ENCODE measurements at places on chromosomes 16 and 17.
A peak's percentile ranks its signal among the peaks of the same experiment; 100 is the strongest.

GRCh38 chr16:48101069-48101674, 54.6 kb downstream of the ABCC12 start:
- no peak for DNase-seq

GRCh38 chr16:82201351-82201750, 31.3 kb upstream of the MPHOSPH6 start:
- no peak for DNase-seq

DNA sequence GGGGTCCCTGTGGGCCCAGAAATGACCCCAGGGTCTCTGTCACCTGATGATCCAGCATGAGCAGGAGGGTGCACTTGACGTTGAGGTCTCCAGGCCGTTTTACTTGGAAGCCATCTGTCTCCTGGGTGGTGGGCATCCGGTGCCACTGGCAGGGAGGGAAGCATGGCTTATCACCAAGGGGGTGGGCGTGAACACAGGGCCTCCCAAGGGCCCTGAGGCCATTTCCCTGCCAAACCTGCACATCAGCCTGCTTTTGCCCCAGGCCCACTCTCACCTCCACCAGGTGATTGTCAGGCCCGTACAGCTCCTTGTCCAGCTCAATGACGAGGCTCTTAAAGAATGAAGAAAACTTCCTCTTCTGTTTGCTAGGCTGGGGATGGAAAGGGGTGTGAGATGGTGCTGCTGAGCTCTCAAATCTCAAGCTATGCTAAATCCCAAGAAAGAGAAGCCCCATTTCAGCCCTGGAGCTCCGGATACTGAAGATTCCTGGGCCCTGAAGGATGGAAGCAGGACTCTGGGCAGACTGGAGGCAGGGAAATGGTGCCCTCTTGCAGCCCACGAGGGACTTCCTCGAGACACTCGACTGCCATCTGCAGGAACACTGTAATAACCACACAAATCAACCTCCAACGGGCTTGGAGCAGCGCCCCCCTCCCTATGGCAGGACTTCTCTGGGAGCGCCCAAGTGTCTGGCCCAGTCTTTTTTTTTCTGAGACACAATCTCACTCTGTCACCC, 7.1 kb upstream of the FTSJ3 start:
- peak; percentile 48 for DNase-seq

- no peak for DNase-seq
These were observed 594 bp upstream of the CARHSP1 start for GRCh38 chr16:8869212-8869987.

DNA sequence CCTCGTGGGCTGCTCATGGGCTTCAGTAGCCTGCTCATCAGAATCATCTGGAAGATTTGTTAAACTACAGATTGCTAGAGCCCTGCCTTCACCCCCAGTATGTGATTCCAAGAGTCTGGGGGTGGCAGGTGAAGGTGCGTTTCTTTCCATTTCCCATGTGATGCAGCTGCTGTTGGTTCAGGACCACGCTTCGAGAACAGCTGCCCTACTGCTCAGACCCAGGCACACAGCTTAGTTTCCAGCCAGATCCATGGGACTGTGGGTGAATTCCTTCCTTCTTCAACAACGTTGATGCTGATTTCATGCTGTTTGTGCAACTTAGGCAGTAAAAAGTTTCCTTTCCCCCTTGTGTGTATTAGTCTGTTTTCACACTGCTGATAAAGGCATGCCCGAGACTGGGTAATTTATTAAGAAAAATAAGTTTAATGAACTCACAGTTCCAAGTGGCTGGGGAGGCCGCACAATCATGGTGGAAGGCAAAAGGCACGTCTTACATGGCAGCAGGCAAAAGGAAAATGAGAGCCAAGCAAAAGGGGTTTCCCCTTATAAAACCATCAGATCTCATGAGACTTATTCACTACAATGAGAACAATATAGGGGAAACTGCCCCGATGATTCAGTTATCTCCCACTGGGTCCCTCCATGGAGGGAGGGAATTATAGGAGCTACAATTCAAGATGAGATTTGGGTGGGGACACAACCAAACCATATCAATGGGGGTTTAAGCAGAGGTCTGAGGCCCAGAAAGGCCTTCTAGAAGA, 159.2 kb downstream of the XYLT1 start:
- no peak for DNase-seq

- DNase-seq = peak; percentile 87
These were observed at the start of the genes C16orf86 and ENKD1 for GRCh38 chr16:67666559-67667452. Gene C16orf86, plus strand, starts transcription at chr16:67666814. Its CDS starts 157 bp downstream, at chr16:67666971. Gene ENKD1, minus strand, starts transcription at chr16:67666750. Its CDS starts 308 bp downstream, at chr16:67666442.

DNA sequence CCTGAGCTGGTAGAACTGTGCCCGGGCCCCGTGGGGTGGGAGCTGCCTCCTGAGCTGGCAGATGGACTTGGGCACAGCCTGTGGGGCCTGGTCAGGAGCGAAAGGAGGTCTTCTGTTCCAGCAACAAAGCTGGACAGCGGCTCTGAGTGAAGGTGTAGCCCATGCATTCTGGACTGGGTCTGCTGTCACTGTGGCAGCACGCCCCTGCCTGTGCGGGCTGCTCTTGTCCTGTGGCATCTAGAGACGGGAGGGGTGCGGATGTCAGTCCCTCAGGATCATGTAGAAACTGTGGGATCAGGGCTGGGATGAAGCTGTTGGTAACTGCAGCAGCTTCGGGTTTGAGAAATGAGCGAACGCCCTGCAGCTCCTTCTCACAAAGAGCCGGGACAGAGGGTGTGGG, 19.4 kb downstream of the BAIAP2 start:
- DNase-seq = no peak

DNA sequence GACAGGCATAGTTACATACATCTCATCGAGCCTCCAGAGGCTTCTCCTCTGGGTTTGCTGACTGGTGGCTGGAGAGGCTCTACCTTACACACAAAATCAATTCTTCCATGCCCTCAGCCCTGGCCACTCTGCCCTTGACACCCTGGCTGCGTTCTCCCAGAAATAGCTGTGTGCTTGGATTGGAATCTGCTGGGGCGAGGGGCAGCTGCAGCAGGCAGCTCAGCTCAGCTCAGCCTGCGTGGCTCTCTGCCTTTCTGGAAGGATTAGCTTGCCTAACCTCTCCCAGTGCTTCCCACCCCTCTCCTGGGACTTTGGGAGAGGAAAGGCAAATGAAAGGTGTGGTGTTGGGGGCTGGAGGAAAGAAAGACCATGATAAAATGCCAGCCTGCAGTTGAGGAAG, 216.1 kb downstream of the ENGASE start:
- DNase-seq = no peak

- DNase-seq = no peak
These were observed 44.2 kb downstream of the PEMT start for GRCh38 chr17:17547210-17547764.

DNA sequence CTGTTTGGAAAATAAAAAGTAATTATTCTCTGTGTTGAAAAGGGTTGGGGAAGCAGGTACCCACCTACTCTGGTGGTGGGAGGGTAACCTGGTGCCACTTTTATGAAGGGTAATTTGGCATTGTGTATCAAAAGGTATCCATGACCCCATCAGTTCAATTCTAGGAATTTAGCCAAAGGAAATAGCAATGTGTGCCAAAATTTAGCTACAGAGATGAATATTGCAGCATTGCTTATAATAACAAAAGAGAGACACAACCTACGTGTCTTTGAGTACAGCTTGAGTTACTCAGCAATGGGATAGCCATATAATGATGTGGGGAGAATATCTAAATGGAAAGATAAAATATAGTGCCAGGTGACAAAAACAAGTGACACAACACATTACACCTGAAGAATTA, 170.7 kb downstream of the NTN1 start:
- no peak for DNase-seq

- DNase-seq = no peak
These were observed 120.4 kb downstream of the CHD9NB start for GRCh38 chr16:52932321-52932720.

- DNase-seq = peak; percentile 47
These were observed 13.5 kb downstream of the SPATA32 start for GRCh38 chr17:45248132-45248957.

DNA sequence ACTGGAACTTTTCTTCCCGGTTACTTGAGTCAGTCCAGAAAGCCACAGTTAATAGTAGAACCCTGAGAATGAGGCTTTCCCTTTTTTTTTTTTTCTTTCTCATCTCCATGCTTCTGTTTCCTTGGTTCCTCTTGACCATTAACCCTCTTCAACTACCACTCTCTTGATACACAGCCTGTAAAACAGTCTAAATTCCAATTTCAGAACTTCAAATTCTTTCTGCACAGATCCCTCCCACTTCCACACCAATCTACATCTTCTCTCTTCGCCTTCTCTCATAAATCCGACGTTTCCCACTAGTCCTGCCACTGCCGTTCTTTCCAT, 588 bp downstream of the METTL16 start:
- DNase-seq = no peak

DNA sequence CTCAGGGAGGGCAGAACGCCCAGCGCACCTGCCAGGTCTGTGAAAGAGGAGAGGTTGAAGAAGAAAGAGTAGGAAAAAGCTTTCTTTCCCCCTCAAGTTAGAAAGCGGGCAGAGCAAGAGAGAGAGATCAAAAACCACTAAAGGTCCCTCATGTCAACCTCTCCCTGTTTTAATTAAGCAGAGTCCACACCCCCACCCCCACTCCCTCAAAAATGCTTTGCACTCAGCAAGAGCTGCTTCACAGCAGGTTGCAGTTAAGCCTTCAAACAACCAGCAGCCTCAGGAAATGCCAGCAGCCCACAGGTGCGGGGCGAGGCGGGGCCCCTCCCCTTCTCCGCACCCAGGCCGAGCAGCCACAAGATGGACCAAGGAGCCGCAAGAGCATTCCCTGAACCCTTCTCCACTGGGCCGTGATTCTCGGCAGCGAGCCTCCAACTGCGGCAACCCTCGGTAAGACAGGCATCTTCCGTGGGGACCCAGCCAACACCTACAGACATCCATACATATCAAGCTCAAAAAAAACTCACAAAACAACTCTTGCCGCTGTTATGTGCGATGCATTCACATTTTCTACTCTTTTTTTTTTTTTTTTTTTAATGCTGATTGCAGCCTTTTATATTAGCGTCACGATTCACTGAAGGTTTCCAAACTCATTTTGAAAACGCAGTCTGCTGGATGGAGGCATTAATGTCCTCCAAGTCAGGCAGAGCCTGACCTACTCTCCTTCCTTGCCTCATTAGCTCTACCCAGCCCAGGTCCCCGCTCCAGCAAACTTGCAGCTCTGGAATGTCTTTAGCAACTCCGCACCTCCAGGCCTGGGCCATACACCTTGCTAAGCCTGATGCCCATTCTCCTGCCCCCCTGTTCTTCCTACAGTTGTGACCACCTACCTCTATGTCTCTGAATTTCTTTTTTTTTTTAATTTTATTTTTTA, 66.1 kb downstream of the AXIN2 start:
- DNase-seq = peak; percentile 61

DNA sequence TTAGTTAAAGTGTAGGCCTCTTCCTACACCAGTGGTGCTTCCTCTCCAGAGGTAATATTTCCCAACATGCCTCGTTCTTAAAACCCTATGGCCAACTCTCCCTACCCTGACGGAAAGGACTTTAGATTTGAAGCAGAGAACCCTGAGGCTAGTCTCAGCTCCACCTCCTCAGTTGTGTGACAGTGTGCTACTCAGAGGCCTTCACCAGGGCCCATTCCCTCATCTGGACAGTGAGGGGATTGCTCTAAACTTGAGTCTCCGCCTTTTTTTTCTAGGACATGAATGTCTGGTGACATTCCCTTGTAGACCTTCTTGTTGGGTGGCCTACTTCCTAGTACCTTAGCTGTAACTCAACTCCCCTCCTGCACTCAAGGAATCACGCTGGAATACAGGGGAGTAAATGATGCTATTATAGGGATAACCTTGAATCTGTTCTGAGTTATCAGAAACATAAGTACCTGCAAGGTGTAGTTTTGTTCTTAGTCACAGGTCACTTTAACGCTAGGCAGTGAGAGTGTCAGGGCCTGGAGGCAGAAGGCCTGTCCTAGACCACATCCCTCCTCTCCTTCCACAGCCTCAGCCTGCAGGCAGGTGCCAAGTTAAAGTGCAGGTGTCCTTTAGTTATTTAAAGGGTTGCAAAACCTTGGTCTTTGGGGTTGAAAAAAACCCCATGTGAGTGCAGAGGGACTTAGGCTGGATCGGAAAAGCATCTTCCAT, 26.9 kb downstream of the LDHD start:
- no peak for DNase-seq

DNA sequence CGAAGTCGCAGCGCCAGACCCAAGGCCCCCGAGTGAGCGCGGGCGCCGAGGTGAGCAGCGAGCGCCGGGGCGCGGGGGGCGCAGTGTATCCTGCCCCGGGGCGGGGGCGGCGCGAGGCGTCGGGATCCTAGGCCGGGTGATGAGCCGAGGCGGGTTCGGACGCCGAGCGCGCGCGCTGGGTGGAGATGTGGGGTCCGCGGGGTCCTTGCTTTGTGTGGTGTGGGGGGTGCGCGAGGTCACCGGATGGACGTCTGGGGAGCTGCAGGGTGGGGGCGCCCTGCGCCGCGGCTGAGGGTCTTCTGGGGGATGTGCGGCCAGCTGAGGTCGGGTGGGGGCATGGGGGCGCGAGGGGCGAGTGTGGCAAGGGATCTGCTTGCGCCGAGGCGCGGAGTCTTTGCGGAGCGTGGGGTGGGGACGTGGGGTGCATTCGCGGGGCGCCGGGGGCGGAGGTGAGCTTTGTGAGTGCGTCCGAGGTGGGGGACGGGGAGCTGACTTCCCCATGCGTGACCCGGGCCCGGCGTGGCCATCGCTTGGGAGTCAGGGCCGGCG, 560 bp downstream of the RAI1 start:
- DNase-seq = no peak

GRCh38 chr16:47519996-47520679, 59.0 kb downstream of the PHKB start:
- no peak for DNase-seq

GRCh38 chr17:45031231-45032173, 19.9 kb downstream of the DCAKD start:
- DNase-seq = no peak

DNA sequence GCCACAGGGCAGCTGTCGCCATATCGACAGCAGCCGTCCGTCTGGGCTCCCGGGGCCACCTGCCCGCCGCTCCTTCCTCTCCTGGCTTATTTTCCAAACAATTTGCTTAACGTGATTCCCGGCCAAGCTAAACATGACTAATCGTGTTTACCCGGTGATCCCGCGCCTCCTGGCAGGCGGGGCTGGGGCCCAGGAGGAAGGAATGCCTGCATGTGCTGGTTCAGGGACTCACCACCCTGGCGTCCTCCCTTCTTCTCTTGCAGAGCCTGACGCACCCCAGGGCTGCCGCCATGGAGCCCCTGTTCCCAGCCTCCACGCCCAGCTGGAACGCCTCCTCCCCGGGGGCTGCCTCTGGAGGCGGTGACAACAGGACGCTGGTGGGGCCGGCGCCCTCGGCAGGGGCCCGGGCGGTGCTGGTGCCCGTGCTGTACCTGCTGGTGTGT, 6.1 kb downstream of the SSTR5 start:
- no peak for DNase-seq

GRCh38 chr16:15837761-15838160, 19.1 kb downstream of the MYH11 start:
- no peak for DNase-seq

GRCh38 chr16:2467528-2468232, 3.4 kb upstream of the NTN3 start:
- DNase-seq = no peak

DNA sequence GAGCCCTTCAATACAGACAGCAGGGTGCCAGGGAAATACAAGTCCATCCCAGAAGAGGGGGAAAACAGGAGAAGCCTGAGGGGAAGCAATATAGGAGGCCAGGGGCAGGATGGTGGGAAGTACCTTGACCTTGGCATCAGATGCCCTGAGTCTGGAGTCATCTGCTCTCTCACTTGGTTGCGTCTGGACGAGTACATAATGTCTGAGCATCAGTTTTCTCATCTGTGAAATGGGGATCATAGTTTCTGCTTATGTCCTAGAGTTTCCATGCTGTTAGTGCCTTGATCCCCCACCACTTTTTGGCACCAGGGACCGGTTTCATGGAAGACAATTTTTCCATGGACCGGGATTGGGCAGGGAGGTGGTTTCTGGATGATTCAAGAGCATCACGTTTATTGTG, 2.3 kb downstream of the STAT5A start:
- DNase-seq = no peak

All from neuronal stem cell (in vitro differentiated cells).